ENCODE measurements at places on chromosomes 3 and 15.

GRCh38 chr3:129506231-129506742 is 22.2 kb upstream of the RHO start:
- DNase-seq = no peak

GRCh38 chr15:68614286-68615035 is 35.7 kb downstream of the CORO2B start:
- no peak for DNase-seq

DNA sequence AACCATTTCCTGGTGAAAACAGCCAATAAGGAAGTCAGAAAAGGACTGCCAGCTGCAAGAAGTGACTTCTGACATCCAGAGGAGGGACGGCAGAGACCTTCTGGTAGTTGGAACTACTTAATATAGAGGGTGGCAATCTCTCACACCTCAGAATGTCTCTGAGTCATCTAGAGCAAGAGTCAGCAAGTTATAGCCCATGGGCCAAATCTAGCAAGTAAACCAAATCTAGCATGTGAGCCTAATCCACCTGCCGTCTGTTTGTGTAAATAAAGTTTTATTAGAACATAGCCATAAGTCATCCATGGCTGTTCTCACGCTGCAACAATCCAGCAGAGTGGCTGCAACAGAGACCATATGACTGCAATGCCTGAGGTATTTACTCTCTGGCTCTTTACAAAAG is 160.5 kb upstream of the NR2E3 start:
- DNase-seq = no peak

GRCh38 chr3:117751651-117752050 is 1042.1 kb downstream of the TUSC7 start:
- no peak for DNase-seq

DNA sequence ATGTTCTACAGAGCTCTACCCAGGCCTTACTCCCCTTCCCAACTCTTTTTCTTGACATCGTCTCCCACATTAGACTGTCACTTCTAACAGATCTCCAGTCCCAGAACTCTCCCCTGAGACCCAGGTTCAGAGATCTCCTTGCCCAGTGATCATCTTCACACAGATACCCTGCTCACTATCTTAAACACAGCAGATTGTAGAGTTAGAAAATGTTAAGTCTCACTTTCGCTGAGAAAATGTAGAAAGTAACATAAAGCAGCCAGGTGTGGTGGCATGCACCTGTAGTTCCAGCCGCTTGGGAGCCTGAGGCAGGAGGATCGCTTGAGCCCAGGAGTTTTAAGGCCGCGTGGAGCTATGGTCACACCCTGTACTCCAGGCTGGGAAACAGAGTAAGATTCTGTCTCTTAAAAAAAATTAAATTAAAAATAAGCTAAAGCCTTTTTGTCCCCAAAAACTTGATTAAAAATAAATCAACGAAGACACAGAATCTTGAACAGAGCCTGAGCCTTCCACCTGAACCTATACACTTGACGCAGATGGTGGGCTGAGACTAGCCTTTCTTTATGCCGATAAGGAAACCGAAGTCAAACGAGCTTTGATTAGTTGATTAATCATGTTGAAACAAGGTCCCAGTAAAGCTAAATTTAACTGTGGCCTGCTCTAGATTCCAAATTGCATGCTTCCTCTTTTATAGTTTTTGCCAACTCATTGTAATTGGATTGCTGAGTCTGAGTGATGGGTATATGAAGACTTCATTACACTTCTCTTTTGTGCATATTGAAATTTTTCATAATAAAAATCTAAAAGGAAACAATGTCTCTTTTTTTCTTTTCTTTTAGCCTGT is 31.3 kb upstream of the BLM start:
- no peak for DNase-seq

DNA sequence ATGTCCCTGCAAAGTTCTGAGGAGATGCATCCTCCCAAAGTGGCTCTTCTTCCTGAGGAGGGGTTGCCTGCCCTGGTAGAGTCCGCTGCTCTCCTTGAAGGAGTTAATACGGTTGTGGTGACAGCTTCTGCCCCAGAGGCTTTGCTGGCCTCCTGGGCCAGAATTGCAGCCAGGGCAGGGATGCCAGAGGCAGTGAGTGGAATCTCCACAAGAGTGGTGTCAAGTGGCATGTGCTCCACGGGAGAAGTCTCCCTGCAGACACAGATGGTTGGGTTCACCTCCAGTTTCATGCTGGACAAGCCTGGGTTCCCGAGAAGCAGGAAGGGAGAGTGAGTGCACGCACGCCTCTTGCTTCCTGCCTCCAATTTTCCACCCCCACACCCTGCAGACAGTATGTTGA is 105.5 kb downstream of the SLC25A26 start:
- DNase-seq = no peak
